NCI-H1694 (cell line): ENCODE measurements at places on chromosomes 4 and X.

DNA sequence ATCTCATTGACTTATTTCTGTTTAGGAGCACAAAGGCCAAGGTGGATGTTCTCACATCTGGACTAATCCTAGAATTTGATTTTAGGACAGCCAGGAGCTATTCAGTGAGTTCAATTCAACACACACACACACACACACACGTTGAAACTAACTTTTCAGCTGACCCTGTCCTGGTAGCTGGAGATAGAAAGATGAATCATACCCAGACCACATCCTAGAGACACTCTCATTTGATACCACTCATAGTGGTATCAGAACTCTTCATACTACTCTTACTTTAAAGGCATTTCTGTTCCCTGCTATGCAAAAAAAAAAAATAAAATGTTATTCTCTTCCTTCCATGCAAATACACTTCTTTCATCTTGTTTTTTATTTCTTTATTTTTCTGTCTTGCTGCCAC is 36.7 kb downstream of the KLF8 start:
- no peak for DNase-seq

GRCh38 chrX:155056471-155056870 is 14.5 kb downstream of the CMC4 start:
- DNase-seq: no peak

GRCh38 chrX:37812110-37812509 is 32.3 kb downstream of the CYBB start:
- no peak for DNase-seq

DNA sequence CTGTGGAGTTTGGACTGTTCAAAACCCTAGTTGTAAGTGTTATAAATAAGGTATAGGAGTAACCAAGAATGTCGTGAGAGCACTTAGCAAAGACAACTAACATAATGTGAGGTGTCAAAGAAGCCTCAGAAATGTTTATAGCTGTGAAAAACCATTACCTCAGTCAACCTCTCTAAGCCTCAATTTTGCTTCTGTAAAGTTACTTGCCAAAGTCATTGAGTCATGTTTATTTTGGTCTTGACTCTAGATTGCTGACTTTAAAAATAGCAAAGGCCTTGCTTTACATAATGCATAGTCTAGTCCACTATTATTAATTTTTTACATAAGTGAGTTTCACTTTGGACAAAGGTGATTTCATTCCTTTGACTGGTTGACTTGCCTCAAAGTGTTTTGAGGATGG is 257.6 kb upstream of the CXXC4 start:
- no peak for DNase-seq

- no peak for DNase-seq
These were observed 154.7 kb downstream of the CDS1 start for GRCh38 chr4:84737656-84738055.

DNA sequence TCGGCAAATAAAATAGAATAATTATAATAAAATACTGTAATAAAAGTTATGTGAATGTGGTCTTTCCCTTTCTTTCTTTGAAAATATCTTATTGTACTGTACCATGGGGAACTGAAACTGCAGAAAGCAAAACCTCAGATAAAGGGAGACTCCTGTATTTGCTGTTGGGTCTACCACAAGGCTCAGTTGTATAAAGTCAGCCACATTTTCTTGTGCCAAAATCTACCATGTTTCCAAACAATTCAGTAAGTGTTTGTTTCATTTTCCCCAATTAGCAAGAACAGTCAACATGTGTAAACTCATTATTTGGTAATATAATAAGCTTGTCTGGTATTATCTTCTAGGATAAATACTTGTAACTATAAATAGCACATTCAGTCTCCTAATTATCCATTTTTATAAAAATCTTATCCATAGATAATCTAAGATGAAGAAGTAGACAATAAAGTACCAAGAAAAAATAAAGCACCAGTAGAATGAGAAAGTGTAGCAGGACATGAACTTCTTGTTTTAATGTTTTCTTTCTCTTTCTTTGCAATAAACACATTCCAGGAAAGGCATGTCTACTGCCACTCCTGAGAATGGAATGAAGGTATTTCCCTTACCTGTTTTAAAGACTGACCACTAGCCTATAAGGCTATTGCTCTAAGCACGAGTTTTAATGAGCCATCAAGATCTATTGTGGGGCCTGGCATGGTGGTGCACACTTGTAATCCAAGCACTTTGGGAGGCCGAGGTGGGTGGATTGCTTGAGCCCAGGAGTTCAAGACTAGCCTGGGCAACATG is 15.0 kb upstream of the OTUD4 start:
- no peak for DNase-seq

- no peak for DNase-seq
These were observed 1190.4 kb downstream of the TECRL start for GRCh38 chr4:63218856-63219255.

DNA sequence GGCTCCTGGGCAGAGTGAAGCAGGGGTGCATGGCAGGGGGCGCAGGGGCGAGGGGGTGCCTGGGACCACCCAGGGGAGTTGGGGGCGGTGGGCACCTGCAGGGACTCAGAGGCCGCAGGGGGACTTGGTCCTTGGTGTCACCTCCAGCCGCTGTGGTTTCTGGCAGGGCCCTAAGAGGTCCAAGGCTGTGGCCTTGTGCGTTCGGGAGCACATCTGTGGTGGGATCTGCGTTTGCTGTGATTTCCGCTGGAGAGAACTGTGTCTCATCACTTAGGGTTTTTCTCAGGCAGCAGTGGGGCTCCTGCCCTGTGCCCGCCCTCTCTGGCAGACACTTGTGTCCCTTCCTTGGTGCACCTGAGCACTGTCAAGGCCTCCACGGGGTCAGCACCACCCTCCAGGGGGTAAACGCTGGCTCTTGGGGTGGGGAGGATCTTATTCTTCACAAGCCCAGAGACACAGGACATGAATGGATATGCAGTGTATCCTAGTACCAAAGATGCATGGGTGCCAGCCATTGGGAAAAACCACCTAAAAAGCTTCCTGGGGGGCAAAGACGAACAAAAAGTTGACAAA is 66.5 kb downstream of the ACOX3 start:
- no peak for DNase-seq

- DNase-seq: no peak
These were observed 16.7 kb upstream of the AREG start for GRCh38 chr4:74428276-74428675.

DNA sequence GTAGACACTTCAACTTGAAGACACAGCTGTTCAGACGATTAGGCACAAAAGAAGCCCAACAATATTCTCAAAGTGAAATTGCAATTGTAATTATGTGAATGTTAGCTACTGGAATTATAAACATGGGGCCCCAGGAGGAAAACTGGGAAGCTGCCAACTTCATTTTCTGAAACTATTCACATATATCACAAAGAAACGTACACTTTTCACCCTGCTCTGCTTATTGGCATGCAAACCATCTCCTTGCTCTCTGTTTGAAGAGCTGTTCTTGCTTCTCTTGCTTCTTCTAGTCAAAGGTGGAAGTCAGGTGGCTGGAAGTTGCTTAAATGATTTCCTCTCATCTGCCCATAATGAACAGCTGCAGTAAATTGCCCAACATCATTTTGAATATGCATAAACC is 320.1 kb downstream of the CFAP299 start:
- no peak for DNase-seq

DNA sequence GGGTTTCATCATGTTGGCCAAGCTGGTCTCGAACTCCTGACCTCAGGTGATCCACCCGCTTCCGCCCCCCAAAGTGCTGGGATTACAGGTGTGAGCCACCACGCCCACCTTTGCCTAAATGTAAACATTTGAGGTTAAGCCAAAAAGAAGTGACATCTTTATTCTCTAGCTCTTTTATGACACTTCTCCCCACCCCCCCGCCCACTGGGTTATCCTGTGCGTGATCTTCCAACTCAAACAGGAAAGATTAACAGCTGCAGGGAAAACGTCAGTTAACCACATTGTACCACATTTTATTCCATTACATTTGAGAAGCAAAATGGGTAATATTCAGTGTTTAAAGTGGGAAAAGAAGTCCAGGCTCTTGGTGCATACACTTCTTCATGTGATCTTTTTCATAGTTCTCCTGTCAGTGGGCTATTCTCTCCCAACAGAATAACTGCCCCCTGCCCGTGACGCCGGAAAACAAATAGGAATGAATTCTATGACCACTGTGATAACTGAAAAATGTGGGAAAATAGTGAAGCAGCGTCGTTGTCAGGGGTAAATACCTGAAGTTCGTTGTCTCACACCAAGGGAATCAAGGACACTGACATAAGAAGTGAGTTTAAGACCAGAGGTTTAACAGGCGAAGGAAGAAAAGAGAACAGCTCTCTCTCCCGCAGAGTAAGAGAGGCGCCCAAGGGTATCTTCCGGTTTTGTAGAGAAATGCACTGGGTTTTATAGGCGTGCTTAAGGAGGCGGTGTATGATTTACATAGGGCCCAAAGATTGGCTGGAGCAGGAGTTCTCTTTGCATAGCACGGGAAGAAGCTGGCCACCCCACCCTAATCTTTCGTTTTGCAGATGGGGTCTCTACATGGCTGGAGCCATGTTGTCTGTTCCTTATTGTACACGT is 9.7 kb upstream of the SRD5A3 start:
- DNase-seq: no peak

GRCh38 chrX:23935106-23935505 is 27.3 kb downstream of the CXorf58 start:
- no peak for DNase-seq

DNA sequence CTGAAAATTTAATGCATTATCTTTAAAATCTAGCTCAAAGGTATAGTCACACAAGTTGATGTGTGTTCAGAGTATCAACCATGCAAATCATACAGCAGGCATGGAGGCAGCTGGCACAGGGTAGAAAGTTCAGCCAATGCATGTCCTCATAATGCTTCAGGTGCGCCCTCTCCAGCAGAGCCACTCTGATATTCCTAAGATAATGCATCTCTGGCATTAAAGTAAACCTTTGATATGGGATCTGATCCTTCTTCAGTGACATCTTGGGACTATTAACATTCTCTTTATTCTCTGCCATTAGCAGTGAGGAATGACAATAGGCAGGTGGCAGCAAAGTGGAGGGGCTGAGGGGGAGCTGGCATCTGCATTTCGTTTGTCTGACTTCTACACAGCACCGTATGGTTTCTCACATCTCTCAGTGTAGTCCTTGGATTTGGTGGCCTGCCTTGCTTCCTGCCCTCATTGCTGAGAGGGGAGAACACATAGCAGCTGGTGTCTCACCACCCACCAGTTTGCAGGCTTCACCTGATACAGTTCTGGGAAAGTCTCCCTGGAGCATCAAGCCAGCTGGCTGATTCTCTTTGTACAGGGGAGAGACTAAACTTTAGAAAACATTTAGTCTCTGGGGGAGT is 168.7 kb upstream of the TBC1D9 start:
- DNase-seq: peak; percentile 51

GRCh38 chr4:110474481-110474880 is 1.5 kb upstream of the ENPEP start:
- no peak for DNase-seq

DNA sequence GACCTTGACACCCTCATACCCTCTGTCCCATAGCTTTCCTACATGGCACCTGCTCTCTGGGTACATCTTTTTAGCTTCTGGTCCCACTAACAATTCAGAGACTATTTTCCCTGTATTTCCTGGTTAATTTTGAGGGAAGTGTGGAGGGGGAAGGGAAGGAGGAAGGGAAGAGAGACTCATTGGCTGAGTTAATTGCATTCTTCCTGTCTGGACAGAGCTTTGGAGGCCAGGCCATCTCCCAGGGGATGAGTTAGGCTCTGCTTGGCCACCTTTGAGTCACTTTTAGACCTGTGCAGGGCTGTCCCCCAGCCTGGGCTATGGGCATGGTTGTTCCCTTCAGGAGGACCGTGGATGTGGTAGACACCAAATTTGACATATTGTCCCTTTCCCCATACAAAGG is 167.9 kb upstream of the PGRMC2 start:
- DNase-seq: no peak

GRCh38 chr4:140163029-140163810 is 9.2 kb upstream of the MAML3 start:
- no peak for DNase-seq

- no peak for DNase-seq
These were observed 109.9 kb upstream of the SMIM10 start for GRCh38 chrX:134880866-134881265.

DNA sequence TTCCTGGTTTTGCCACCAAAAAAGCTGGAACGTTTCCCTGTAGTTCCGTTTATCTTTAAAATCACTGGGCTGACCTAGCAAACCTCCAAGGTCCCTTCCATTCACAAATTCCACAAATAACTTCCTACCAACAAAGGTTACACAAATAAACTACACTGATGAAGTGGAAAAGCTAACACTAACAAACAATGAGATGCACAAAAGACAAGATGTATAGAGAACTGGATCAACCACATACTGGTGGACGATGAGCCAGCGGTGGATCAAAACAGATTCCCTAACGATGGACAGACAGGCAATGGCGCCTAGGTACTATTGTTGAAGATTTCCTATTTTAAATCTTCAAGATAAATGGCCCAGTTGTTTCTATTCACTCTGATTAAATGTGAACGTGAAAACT is 15.5 kb downstream of the AFAP1 start:
- DNase-seq: no peak

- no peak for DNase-seq
These were observed 38.2 kb downstream of the HTRA3 start for GRCh38 chr4:8307714-8308113.

DNA sequence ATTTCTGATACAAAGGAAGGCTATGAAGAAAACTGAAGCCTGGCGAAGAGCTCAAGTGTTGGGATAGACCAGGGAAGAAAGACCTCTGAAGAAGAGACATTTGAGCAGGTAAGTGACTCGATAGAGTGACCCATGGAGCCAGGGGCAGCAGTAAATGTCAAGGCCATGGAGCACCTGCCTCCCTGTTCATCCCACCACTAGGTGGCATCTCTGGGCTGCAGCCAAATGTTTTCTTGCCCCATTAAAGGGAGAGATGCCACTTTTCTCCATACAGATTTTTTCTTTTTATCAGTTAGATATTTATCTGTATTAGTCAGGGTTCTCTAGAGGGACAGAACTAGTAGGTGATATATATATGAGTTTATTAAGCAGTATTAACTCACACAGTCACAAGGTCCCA is 4.9 kb upstream of the ZNF81 start:
- DNase-seq: peak; percentile 31

DNA sequence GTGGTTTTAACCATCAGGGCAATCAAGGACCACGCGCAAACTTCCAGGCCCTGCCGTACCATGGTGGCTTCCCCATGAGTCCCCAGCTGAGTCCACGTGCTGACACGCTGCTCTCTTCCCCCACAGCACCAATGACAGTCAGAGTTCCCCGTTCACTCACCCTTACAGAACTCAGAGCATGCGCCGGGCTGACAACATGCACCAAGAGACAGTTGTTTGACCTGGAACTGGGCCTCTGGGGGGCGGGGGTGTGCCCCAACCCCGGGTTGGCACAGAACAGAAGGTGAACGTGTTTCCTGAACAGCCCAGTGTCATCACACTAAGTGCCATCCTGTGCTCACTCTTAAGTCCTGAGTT is 29.4 kb downstream of the IRF2 start:
- no peak for DNase-seq

DNA sequence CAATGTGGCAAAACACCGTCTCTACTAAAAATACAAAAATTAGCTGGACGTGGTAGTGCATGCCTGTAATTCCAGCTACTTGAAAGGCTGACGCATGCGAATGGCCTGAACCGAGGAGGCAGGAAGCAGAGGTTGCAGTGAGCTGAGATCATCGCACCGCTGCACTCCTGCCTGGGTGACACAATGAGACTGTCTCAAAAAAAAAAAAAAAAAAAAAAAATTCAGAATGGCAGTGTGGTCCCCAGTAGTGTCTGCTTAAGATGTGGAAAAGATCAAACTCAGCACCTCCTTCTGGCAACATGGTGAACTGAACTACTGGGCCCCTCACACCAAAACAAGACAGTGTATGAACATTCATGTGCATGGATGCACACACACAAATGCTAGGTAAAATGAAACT is 32.2 kb downstream of the SMS start:
- DNase-seq: no peak
